Vein endothelial cell (primary cell): ENCODE measurements at places on chromosomes 13 and 19. TPM values are rescaled to one million over a fixed set of nuclear protein-coding genes. Genes with fewer than 3 reads are reported as not detected.

FREM2 gene
- total RNA-seq, result under 0.01 TPM in 1 of 2 replicates, not detected in the other

OR4F17 gene
- not detected in 2 replicates for total RNA-seq

KIRREL2 gene
- total RNA-seq, result not detected in 2 replicates

NCAN gene
- total RNA-seq, result not detected in 2 replicates

CGB5 gene
- total RNA-seq, result not detected in 2 replicates

PGLYRP2 gene
- under 0.01 TPM in 1 of 2 replicates, not detected in the other for total RNA-seq

NKPD1 gene
- 0.65 TPM in 1 of 2 replicates, not detected in the other for total RNA-seq

FLT3LG gene
- 1.7 and 3.3 TPM in 2 replicates for total RNA-seq

MUC16 gene
- not detected in 2 replicates for total RNA-seq

S1PR2 gene
- 1.6 and 1.7 TPM in 2 replicates for total RNA-seq

TLE2 gene
- 13.0 and 34.6 TPM in 2 replicates for total RNA-seq
